Fibroblast of skin of back (primary cell): ENCODE measurements at places on chromosomes 11 and 22.

- no peak for DNase-seq
Observed at GRCh38 chr11:113162592-113162962, 151.8 kb upstream of the TTC12 start.

DNA sequence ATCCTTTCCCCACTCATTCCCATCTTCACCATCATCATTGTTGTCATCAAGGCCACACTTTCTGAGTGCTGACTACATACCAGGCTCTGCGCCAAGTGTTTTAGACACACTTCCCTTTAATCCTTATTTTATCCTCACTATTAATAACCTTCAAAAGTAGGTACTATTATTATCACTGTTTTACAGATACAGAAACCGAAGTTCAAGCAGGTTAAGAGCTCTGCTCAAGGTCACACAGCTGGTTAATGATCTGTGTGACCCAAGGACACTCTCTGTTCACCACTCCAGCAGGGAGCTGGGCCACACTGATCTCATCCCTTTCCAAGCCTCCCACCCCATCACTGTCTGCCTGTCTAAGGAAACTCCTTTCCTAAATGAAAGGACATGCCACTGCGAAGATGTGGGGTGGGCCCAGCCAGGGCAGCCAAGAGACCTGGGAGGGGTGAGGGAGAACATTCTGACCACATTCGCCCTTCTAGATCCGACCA lies 17.2 kb upstream of the TSKU start:
- no peak for DNase-seq

- no peak for DNase-seq
Observed at GRCh38 chr22:32994898-32995297, 63.3 kb downstream of the SYN3 start.

GRCh38 chr22:26898946-26899605 lies 241.7 kb downstream of the MIAT start:
- no peak for DNase-seq

DNA sequence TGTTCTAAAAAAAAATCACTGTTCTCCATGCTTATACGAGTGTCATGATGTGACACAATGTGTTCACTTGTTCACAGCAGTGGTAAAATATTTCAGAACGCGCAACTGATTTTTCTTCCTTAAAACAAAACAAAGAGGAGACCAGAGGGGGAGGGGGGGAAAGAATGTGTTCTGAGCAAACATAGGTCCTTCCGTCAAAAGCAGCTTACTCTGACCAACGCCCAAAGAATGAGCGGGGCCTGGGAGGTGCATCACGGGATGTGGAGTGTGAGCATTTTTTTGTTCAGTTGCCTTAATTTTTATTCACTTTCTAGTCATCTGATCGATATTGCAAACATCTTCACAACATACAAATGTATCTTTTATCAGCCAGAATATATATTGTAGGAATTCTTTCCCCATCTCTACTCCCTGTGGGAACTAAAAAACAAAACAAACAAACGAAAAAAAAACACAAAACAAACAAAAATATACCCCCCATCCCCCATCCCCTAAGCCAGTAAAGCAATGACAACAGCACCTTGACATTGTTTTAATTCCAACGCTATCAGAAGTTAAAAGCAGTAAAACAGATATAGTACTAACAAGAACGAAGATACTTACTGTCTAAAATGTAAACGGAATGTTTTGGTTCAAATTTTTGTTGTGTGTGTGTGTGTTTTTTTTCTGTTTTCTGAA lies 43.3 kb downstream of the BDNF start:
- DNase-seq = no peak

DNA sequence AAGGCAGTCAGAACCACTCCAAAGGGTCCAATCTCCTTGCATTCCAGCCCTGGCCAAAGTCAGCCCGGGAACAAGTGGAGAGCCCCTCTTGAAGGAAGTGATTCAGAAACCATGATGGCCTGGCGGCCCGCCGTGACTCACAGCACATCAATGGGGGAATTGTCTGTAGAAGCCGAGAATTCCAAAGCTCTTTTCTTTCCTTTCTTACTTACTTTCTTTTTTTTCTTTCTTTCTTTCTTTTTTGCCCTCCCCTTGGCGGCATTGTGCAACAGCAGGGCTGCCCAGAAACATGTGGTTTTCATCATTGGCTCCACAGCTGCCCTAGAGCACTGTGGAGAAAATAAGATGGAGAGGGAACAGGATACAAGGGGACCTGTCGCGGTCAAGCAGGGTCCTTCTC lies 140.2 kb upstream of the TIMP3 start:
- DNase-seq = peak; percentile 91

DNA sequence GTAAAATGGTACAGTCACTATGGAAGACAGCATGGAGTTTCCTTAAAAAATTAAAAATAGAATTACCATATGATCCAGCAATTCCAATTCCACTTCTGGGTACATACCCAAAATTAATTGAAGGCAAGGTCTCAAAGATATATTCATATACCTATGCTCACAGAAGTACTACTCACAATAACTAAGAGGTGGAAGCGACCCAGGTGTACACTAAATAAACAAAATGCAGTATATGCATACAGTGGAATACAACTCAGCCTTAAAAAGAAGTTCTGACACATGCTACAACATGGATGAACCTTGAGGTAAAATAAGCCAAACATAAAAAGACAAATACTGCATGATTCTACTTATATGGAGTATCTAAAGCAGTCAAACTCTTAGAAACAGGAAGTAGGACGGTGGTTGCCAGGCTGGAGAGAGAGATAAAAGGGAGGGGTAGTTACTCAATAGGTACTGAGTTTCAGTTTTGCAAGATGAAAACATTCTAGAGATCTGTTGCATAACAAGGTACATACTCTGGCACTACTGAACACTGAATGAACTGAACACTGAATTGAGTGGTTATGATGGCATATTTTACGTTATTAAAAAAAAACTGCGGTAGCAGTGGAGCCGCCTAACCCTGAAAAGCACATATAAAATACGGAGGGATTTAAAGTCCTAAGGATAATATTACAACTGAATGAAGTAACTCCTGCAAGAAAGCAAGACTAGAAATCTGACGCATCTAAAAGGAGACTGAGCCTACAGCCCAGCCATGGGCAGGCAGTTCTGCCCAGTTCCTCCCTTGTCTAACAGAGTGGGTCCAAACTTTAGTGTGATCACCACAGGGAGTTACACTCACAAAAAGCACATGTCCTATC lies 12.8 kb downstream of the DGCR2 start:
- no peak for DNase-seq

DNA sequence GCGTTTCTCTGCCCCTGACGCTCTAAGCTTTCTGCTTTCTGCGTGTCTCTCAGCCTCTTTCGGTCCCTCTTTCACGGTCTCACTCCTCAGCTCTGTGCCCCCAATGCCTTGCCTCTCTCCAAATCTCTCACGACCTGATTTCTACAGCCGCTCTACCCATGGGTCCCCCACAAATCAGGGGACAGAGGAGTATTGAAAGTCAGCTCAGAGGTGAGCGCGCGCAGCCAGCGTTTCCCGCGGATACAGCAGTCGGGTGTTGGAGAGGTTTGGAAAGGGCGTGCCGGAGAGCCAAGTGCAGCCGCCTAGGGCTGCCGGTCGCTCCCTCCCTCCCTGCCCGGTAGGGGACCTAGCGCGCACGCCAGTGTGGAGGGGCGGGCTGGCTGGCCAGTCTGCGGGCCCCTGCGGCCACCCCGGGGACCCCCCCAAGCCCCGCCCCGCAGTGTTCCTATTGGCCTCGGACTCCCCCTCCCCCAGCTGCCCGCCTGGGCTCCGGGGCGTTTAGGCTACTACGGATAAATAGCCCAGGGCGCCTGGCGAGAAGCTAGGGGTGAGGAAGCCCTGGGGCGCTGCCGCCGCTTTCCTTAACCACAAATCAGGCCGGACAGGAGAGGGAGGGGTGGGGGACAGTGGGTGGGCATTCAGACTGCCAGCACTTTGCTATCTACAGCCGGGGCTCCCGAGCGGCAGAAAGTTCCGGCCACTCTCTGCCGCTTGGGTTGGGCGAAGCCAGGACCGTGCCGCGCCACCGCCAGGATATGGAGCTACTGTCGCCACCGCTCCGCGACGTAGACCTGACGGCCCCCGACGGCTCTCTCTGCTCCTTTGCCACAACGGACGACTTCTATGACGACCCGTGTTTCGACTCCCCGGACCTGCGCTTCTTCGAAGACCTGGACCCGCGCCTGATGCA lies at the start of gene MYOD1:
Gene MYOD1, plus strand, starts transcription at position 544 of the 910 bp plus-strand sequence. Its CDS starts 212 bp downstream, at position 756.
- no peak for DNase-seq

- DNase-seq = peak; percentile 96
Observed at GRCh38 chr11:62545437-62546243, 966 bp downstream of the AHNAK start.

GRCh38 chr22:41683052-41683451 lies 5.6 kb downstream of the SNU13 start:
- no peak for DNase-seq

GRCh38 chr11:82999232-82999631 lies 72.5 kb downstream of the RAB30 start:
- DNase-seq = no peak

DNA sequence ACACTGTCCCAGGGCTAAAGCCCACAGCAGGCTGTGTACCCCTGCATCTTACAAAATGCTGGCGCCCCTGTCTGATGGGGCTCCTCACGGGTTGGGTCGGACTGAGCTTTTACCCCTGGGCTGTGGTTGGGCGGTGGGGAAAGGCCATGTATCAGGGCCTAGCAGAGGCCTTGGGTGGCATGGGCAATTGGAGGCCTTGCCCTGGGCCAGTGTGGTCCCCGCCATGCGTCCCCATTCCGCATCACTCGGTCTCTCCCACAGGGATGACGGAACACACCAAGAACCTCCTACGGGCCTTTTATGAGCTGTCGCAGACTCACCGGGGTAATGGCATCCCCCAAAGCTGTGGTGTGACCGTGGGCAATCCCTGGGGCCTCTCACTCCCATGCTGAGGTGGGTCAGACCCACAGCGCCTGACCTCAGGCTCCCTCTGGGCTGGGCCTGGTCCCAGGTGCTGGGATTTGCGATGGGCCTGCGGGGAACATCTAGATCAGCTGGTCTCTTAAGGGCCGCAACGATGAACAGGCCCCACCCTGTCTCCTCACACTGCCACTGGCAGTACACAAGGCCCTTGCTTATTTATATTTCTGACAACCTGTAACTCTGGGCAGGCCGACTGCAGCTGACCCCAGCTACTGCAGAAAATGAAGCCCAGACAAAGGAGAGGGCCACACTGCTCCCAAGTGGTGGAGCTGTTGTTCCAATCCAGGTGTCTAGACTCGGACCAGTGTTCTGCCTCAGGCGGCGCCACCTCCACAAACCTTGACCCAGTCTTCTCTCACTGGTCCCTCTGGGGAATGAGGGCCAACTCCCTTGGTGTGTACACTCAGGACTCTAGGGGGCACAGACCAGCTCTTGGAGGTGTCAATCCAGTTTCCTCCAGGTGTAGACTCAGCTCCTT lies 12.3 kb downstream of the SLC16A8 start:
- no peak for DNase-seq

GRCh38 chr11:44797886-44798606 lies 71.3 kb downstream of the TSPAN18 start:
- peak; percentile 32 for DNase-seq
